ENCODE measurements at places on chromosomes 5 and 9.

DNA sequence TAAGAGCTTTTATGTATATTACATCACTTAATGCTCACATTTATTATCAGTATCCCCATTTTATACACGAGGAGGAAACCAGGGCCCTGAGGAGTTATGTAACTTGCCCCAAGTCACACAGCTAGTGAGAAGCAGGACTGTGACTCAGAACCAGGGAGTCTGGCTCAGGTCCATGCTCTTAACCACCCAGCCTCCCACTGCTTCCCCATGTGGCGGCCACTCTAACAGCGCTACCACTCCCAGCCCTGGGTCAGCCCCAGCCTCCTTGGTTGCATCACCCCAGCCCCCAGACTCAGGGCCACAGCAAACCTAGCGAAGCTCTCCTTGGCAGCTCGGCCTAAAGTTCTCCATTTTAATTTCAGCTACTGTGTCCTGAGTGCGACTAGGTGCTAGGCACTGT lies 159.1 kb downstream of the PAX5 start:
- no peak for DNase-seq

GRCh38 chr9:35051069-35051967 lies 21.1 kb downstream of the VCP start:
- peak; percentile 57 for DNase-seq

DNA sequence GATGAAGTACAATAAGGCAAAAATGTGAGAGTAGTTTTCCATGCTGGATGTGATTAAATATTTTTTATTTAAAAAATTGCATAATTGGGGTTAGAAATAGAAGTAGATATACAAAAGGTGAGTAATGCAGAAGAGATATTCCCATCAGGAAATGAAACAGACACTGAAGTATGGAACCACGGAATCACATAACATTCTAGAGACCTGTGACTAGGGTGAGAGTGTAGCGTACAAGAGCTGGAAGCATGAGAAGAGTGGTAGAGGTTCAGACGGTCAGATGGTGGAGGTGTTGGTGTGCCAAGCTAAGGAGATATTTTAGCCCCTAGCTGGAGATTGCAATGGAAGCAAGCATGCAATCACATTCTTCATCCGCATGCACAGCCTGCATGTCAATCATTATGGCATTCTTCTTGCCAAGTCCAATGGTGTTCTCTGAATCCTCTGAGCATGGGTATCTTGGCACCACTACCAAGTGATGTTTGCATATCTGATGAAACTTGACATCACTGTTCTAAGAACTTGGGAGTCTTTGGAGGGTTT lies 587.8 kb downstream of the PSAT1 start:
- no peak for DNase-seq

DNA sequence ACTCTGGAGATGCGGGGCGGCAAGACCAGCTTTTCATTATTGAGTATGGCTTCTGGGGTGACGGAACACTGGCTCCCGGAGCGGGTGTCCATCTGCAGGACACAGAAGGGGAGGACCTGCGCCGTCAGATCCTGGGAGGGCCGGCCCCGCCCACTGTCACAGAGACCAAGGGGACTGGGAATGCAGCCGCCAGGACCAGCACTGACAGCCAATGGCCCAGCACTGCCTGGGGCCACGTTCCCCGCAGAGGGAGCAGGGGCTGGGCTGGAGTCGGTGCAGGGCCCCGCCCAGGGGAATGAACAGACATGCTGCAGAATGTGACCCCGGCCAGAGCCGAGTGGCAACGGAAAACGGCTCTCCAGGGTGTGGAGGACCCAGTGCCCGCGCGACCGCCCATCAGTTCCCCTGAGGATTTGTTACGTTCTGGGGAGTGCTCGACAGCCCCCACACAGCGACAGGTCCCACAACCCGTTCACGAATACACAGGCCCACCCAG lies at the start of gene ZDHHC11:
Gene ZDHHC11, minus strand, starts transcription at position 476 of the 496 bp plus-strand sequence. Its CDS starts 384 bp downstream, at position 92.
- DNase-seq: no peak

DNA sequence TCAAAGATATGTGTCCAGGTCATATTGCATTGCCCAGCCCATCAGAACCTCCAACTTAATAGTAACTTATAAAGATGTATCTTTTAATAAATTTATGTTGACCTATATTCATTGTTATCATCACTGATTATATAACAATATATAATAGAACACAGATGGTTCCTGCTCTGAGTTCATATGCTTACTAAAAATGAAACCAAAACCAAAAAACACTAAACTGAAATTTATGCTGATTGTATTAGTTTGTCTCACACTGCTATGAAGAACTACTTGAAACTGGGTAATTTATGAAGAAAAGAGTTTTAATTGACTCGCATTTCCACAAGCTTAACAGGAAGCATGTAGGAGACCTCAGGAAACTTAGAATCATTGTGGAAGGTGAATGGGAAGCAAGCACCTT lies 462.5 kb upstream of the TYRP1 start:
- DNase-seq: no peak

- DNase-seq: no peak
These were observed 242.4 kb upstream of the ACO1 start for GRCh38 chr9:32142074-32142473.

- DNase-seq: no peak
These were observed 417.4 kb upstream of the RIOK2 start for GRCh38 chr5:97600486-97600885.

- no peak for DNase-seq
These were observed 648.7 kb upstream of the CDH18 start for GRCh38 chr5:20636686-20637085.

DNA sequence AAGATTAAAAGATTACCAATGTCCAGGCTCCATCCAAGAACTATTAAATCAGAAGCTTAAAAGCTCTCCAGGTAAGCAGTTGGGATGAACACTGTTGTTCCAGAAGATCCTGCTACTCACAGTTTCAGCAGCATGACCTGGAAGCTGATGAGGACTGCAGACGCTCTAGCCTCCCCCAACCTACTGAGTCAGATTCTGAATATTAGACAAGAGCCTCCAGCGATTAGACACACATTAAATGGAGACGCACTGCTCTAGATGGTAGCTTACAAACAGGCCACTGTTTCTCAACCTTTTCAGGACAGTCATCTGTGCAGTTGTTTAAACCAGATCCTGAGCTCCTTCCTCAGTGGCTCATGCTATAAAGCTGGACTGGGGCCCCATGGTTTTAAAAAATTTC lies 54.3 kb downstream of the MTMR12 start:
- DNase-seq: no peak

GRCh38 chr5:55551358-55551757 lies 16.6 kb upstream of the PLPP1 start:
- no peak for DNase-seq

DNA sequence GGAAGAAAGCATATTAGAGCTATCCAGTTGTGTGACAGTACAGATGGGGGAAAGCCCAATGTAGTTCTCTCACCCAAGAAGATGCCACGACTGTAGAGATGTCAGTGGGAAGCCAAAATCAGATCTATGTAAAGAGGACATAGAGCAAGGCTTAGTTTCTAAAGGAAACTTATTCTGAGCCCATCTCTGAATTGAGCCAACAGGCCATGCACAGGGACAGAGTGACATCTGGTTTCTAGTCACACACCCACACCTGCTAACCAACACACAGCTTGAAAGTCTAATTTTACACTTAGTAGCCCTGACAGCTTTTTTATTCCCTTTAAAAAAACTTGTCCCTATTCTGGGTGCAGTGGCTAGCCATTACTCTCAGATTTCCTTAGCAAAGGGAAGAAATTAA lies 22.3 kb downstream of the PRELID2 start:
- DNase-seq: no peak

DNA sequence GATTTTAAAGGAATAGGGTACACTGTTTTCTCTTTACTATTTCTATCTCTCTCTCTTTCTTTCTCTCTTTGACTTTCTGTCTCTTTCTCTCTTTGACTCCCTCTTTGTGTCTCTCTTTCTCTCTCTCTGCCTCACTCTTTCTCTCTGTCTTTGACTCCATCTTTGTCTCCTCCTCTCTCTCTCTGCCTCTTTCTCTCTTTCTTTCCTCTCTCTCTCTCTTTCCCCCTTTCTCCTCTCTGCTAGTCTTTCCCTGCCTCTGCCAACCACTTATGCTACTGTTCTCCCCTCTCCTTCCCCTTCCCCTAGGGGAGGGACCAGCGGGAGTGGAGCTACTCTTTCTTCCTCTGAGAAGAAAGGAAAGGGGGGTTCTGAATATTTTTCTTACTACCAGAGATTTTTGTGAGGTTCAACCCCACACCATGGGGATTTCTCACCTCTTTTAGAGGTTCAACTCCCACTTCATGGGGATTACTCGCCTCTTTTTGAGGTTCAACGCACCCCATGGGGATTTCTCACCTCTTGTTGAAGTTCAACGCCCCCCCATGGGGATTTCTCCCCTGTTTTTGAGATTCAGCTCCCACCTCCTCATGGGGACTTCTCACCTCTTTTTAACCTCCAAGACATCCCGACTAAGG lies 309.9 kb downstream of the NR3C1 start:
- DNase-seq: no peak

GRCh38 chr5:140992828-140993227 lies 26.6 kb downstream of the PCDHAC2 start:
- DNase-seq: no peak

DNA sequence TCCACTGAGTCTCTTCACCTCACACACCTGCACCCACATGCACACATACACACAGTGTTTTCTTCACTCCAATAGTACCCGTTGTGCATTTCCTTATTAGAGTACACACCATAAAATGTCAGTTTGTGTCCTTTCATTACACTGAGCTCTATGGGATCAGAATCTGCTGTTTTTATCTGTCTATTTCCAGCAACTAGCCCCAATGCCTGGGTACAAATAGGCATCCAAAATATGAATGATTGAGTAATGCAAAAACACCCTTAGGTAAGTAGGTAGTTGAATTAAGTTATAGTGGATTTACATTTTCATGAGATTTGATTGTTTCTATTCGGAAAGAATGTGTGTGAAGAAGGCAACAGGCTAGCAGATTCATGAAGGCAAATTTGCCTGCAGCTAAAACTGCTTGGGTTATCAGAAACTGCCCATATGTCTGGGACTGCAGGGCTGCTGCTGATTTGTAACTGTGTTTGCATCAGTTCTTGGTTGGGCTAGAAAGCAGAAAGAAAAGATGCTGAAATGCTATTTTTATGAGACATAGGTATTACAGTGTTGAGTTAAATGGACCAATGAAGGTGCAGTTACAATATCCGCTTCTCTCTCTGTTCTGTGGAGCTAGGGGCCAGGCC lies 26.9 kb downstream of the PPP3R2 start:
- no peak for DNase-seq

DNA sequence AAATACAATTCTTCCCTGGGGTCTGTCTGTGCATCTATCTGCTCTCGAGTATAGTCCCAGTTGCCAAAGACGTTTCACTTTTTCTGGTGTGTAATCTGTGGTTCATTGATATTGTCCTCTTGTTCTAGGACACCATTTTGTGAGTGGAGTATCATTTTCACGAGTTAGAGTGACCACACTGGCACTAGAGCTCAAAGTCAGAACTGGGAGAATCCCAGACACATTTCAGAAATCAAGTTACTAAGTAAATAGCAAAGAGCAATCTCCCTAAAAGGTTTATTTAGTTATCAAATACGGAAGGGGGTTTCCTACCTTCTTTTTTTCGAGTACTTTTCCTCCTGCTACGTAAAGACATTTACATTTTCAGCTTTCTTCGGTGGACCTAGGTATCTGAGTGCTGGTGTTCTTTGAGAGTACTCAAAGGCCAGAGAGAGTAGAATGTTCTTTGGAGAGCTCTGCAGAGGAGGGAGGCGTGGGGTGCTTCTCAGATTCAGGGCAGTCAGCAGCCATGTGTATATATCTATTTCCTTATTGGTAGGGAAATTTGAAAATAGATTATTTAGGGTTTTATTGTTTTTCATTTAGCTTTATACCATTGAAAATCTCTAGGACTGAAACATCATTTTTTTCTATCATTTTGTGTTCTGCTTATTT lies 8.9 kb upstream of the HSPA9 start:
- DNase-seq: no peak

DNA sequence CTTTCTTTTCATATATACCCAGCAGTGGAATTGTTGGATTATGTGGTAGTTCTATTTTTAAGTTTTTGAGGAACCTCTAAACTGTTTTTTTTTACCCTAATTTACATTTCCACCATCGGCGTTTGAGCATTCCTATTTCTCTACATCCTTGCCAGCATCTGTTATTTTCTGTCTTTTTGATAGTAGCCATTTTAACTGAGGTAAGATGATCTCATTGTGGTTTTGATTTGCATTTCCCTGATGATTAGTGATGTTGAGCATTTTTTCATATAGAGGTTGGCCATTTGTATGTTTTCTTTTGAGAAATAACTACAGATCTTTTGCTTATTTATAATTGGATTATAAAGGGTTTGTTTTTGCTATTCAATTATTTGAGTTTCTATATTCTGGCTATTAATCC lies 71.7 kb upstream of the TNC start:
- DNase-seq: no peak

GRCh38 chr5:56317923-56318561 lies 84.9 kb upstream of the ANKRD55 start:
- no peak for DNase-seq

- DNase-seq: no peak
These were observed 114.5 kb downstream of the MAT2B start for GRCh38 chr5:163619951-163620350.

- DNase-seq: no peak
These were observed 38.0 kb downstream of the C9orf50 start for GRCh38 chr9:129582855-129583254.

GRCh38 chr9:19728101-19728500 lies 60.7 kb downstream of the SLC24A2 start:
- DNase-seq: no peak

DNA sequence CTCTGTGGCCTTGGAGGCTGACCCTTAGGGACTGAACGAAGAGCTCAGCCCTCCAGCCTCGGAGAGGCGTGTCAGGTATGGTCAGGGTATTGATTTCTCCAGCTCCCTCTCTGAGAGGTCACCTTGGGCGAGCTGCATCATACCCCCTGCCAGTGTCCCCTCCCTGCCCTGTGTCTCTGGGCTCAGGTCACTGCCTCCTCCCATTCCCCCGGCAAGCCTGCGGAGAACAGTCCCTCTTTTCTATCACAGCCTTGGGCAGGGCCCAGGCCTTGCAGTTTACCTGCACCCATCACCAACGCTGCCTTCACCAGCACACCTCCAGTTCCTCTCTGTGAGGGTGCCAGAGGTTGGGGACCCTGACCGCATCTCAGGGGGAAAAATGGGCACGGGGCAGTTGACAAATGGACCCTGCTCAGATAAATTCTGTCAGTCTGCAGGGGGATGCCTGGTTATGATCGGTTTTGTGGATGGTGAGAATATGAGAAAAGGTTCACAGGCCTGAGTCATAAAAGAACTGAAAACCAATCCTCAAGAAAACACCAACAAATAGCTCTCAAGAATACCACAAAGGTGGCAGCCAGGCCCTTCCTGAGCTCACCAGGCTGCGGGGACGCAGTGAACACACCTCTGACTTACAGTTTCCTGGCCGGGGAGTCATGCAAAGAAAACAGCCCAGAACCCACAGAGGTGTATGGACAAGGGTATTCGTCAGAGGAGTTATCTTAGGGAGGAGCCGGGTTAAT lies 24.7 kb upstream of the RXRA start:
- DNase-seq: peak; percentile 28

DNA sequence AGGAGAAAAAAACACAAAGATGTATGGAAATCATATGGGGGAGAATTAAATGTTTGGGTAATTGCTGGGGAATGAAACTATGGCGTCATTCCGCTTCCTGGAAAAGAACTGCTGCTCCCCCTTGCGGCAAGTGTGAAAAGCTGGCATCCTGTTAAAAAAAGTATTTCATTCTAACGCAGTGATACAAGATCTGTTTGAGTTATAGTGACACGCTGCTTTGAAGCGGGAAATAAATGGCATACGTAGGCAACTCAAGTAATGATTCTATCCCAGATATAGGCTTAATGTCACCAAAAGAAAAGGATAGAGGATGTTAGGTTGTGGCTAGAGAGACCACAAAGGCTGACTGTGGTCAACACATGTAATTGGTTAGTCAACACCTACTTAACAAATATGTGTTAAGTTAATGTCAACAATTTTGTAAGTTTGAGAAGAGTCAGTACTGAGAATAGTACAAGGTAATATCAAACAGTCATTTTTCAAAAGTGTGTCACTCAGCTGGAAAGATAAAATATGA lies 70.2 kb upstream of the ALDH1A1 start:
- DNase-seq: peak; percentile 22
